Effector memory CD8-positive, alpha-beta T cell (primary cell): ENCODE measurements at places on chromosomes 3 and 15.

GRCh38 chr3:110016235-110016815 is 679.0 kb upstream of the DPPA4 start:
- no peak for DNase-seq

GRCh38 chr15:57158997-57159668 is 217.2 kb upstream of the CGNL1 start:
- DNase-seq, result no peak

- no peak for DNase-seq
These were observed 5.5 kb downstream of the SMAD6 start for GRCh38 chr15:66707310-66708082.

DNA sequence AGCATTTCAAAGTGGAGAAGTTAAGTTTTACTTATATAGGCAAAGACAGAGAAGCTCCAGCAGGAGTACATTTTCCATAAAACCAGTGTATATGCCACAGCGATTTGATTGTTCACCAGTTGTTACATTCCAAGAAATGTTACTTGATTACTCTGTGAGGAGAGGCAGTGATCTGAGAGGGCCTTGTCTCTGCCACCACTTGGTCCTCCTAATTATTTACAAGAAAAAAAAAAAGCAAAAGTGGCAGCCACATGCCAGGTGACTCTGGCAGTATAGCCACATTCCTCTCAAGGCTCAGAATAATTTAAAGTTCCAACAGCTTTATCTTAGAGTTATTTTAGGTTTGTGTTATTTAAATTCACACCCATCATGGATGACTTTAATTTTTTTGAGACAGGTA is 1077.8 kb downstream of the ZPLD1 start:
- DNase-seq, result no peak

GRCh38 chr3:10495003-10495402 is 10.4 kb downstream of the ATP2B2 start:
- no peak for DNase-seq

DNA sequence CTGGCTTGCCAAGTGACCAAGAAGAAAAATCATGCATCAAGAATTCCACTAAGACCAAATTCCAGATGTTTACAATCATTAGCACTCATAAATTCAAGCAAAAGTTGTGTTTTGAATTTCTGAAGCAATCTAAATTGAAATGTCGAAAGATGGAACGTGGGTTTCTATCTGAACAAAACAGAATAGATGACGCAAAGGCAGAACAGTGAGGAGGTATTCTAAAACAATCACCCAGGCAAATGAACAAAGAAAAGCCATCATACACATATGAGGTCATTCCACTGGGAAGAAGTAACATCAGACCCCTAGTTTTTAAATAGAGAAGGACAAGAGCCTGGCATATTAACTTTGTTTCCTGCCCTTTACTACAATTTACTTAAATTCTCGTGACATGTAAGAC is 58.0 kb downstream of the MCF2L2 start:
- no peak for DNase-seq

- no peak for DNase-seq
These were observed 26.7 kb downstream of the SCG3 start for GRCh38 chr15:51708013-51708412.

GRCh38 chr15:48645558-48646330 is at the start of gene FBN1:
Gene FBN1, minus strand, starts transcription at chr15:48645709. Its CDS starts 940 bp downstream, at chr15:48644769.
- DNase-seq, result no peak

DNA sequence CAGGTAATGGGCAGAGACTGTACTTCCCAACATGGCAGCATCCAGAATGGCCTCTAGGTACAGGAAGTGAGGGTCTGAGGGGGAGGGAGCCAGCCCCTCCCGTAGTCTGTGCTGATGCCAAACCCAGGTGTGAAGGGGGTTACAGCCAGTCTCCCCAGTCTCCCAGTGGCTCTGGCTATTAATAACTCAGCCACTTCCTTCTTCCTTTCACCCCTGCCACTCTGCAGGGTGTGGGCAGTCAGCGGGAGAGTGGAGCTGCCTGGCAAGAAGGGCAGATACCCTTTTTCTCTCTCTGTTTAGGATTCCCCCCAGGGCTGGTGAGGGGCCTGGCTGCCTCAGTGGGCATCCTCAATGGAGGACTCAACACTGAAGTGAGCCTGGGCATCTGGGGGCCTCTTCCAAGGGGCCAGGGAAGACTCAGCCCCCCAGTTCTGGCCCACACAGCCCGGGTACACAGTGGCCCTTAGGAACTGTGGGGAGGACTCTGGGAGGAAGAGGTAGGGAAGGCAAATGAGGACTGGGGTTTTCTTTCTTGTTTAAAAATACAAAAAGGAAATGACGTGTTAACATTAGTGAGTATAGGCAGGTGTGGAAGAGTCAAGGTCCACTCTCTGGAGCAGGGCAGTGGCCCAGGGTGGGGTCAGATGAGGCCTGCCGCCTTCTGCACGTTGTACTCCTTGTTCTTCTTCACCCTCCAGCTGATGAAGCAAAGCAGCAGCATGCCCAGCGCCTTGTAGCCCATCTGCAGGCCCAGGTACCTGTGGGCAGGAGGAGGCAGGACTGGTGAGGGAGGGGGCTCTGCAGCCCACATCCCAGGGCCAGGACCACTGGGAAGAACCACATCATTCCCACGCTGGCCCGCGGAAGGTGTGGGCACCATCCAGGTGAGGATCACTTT is 38.6 kb upstream of the RAB6B start:
- no peak for DNase-seq

DNA sequence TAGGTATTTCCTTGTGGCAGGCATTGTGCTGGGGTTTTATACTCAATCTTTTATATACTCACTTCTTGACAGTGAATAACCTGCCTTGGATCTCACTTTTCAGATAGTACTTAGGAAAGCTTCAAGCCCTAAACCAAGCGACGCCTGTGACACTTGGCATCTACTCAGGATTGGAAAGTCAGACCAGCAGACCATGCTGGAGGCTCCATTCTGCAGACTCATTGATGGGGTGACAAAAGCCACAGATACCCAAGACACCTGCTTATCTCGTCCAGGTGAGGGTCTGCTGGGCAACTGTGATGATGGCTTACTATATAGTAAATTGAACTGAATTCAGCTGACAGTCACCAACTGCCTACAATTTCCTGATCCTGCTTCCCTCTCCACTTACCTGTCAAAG is 79.4 kb upstream of the MRPS22 start:
- DNase-seq, result no peak

DNA sequence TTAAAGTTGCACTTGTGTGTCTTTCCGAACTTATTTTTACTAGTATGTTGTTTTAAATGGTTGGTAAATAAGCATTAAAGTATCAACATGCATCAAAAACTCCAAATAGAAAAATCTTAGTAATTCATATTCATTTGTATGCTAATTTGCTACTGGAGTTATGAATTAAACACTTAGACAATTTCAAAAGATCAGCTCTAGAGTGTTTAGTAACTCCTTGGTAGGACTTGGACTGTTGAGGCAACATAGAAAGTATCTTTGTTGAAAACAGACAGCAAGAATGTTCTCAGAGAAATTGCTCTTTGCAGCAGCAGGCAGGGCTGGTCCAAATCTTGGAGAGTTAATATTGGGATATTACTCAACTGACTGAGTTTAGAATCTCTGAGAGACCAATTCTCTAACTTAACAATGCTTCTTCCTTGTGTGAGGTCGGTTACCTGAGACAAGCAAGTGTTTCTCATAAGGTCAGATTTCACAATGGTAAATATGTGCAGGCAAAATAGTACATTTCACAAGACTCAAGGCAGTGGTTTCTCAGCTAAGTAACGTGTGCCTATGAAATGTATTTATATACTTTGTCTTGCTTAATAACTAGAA is 147.8 kb upstream of the IL12A start:
- no peak for DNase-seq

GRCh38 chr3:162368417-162368816 is 871.8 kb downstream of the OTOL1 start:
- no peak for DNase-seq

GRCh38 chr15:43260011-43260615 is 6.6 kb downstream of the TGM5 start:
- no peak for DNase-seq

GRCh38 chr15:34279368-34279767 is 54.6 kb downstream of the EMC4 start:
- DNase-seq, result no peak

- no peak for DNase-seq
These were observed 34.0 kb upstream of the ARHGEF3 start for GRCh38 chr3:56835650-56836227.

GRCh38 chr3:27666708-27667107 is 55.4 kb downstream of the EOMES start:
- DNase-seq, result no peak
